ENCODE measurements at places on chromosomes 16 and 17.

DNA sequence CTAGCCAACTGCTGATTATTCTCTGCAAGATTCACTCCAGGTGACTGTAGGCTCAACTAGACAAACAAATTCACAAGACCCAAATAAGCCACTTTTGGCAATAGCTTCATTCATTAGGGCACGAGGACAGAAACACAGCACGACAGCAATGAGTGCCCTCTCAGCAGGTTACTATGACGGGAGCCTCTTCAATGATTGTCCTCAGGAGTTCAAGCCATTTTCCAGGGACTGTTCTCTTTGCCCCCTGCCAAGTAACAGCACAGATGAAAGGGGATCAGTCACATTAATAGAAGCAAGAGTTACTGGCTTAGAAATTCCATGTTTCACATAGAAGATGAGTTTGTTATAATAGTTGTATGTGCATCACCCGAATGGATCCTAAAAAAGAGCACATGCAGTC, 712.2 kb downstream of the CDH8 start:
- DNase-seq, result no peak

GRCh38 chr17:4332296-4332970, 34.0 kb downstream of the UBE2G1 start:
- DNase-seq, result no peak

DNA sequence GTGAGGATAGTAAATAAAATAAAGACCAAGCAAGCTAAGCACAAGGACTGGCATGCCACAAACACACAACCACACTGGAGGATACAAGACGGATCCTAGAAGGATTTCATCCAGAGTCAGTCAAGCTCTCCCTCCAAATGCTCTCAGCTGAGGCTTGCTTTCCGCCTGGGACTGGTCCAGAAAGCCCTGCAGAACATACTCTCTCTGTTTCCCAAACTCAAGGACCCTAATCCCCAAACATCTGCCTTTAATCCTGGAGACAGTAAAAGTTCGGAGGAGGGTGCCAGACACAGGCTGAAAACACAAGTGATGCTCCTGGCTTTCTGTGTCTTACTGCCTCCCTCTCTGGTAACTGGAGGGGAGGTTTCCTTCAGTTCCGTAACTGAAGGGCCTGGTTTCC, 5.3 kb upstream of the HSD11B2 start:
- no peak for DNase-seq

GRCh38 chr17:69141431-69142174, at the start of gene ABCA6:
Gene ABCA6, minus strand, starts transcription at chr17:69141895. Its CDS starts 1,192 bp downstream, at chr17:69140703.
- no peak for DNase-seq

- DNase-seq, result no peak
Observed at GRCh38 chr17:45888392-45888791, 6.0 kb upstream of the MAPT start.

DNA sequence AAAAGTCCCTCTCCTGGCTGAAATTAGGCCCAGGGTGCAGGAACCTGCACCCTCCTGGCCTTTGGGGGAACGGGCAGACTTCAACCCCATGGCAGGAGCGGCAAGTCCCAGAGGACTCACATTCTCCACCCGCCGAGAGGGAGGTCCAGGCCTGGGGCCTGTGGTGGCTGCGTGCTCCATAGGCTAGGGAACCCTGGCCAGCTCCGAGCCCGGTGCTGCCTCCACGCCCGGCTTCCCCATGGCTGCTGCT, 130 bp downstream of the CCDC78 start:
- DNase-seq, result no peak

GRCh38 chr17:59680314-59680713, 26.9 kb downstream of the PTRH2 start:
- no peak for DNase-seq

- DNase-seq, result no peak
Observed at GRCh38 chr17:16513873-16514272, 21.9 kb upstream of the LRRC75A start.

DNA sequence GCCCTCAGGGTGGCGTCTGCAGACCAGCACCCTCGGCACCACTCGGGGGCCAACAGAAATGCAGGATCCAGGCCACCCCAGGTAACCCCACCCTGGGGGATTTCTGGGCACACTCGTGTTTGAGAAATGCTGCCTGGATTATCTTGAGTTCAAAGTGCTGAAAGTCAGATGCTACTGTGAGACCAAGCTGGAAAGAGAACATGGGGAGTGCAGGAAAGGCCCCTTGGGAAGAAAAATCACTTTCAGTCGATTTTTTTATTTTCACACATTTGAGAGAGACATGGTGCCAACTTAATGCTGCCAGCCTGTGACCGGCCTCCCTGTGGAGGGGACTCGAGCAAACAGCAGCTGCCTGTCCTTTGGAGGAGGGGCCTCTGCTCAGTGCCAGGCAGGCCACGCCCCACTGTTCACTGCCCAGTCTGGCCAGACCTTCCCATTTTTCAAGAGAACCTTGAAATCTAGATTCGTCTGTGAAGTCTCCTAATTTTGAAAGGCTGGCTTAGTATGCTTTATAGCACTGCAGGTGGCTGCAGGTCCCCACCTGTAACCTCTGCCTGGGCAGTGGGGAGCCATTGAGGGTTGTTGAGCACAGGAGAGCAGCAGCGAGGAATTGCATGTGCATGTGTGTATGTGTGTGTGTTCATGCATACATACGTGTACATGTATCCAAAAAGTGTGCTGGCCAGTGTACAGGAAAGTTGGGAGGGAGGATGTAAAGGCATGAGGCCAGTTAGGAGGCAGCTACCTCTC, 70.7 kb upstream of the PLCG2 start:
- no peak for DNase-seq

GRCh38 chr17:29041571-29041970, 1.4 kb upstream of the PIPOX start:
- DNase-seq, result no peak

GRCh38 chr16:160691-161190, 5.0 kb upstream of the HBM start:
- DNase-seq, result peak; percentile 9

DNA sequence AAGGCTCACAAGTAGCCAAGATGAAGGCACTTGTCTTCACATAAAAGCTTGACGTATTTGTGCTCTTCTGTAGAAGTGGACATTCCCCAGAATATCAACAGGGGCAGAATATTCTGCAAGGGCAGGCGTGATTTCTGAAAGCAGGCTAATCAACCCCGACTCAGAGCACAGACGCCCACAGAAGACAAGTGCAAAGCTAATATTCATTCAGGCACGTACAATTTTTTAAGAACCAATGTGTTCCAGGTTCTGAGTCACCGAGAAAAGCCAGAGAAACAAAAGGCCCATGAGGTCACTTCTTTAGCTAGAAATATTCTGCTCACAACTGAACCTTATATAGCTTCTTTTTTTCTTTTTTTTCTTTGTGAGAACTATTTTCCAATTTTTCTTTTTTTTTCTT, 121.6 kb downstream of the DNAH9 start:
- DNase-seq, result no peak

DNA sequence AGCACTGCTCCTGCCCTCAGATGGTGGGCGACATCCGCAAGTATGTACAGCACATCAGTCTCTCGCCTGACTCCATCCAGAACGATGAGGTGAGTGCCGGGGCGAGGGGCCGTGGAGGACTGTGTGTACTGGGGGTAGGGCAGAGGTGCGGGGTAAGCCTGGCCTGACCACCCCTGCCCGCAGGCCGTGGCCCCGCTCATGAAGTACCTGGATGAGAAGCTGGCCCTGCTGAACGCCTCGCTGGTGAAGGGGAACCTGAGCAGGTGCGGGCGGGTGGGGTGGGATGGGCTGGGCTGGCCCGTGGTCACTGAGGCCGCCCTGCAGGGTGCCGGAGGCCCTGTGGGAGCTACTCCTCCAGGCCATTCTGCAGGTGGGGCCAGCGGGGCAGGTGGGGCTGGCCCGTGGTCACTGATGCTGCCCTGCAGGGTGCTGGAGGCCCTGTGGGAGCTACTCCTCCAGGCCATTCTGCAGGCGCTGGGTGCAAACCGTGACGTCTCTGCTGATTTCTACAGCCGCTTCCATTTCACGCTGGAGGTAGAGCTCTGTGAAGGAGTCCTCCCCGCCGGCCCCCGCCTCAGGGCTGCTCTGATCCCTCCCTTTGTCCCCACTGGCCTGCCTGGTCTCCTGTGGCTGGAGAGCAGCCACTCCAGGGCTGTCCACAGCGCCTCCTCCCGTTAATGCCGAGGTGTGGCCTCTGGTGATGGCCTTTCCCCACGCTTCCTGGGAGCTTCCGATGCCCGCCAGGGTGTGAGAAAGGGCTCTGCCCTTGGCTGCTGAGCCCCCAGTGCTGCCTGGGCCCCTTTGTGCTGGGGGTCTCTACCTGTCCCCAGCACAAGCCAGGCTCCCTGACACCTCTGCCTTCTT, 5.0 kb downstream of the TSR3 start:
- no peak for DNase-seq

GRCh38 chr16:55436587-55436986, 42.4 kb upstream of the MMP2 start:
- DNase-seq, result no peak

- no peak for DNase-seq
Observed at GRCh38 chr17:51245535-51245934, 14.3 kb downstream of the MBTD1 start.

- DNase-seq, result no peak
Observed at GRCh38 chr17:50076591-50077235, 18.4 kb upstream of the PDK2 start.

DNA sequence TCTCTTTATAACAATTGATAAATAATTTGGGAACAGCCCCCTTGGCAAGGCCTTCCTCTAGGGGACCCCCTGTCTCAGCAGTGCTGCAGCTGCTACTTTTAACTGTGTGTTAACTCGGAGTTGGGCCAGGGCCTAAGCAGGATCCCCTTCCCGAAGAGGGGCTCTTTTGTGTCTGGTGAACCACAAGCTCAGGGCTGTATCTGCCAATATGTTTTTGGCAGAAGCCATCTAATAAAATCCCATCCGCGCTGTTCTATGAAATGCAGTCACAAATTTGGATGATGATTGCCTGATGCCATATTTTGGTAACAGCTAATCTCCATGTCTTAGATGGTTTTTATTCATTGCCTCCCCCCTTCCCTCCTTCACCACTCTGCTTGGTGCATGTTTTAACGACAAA, 267.7 kb downstream of the FTO start:
- no peak for DNase-seq

DNA sequence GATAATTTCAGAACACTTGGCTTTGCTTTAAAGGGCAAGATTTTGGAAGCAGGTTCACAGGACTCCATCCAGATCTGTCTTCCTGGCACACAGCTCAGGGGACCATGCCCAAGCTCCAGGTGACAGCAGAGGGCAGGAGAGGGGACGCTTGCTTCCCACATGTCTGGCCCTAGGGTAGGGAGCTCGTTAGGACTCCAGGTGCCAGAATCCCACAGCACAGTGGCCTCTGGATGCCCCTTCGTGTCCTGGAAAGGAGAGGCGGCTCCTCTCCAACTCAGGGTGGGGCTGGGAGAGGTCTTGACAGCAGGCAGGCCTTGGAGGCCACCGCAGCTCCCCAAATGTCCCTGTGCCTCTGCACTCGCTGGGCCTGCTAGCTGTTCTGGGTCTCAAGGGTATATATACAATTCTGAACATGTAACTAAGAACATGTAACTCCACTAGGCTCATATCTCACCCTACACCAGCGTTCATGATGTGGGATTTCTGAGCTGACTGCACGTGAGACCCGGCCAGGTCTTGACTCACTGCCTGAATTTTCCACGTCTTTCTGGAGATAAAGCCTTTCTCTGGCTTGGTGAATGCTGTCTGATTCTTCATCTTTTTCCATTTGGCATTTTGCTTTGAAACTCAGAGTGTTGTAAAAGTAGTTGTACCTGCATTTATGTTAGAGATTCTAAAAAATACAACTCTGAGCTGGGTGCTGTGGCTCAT, 52.8 kb downstream of the MARCHF10 start:
- DNase-seq, result no peak

- peak; percentile 91 for DNase-seq
Observed at GRCh38 chr16:67562526-67562917, at the start of gene CTCF. Gene CTCF, plus strand, starts transcription at chr16:67562526. Its CDS starts 48,307 bp downstream, at chr16:67610833.

DNA sequence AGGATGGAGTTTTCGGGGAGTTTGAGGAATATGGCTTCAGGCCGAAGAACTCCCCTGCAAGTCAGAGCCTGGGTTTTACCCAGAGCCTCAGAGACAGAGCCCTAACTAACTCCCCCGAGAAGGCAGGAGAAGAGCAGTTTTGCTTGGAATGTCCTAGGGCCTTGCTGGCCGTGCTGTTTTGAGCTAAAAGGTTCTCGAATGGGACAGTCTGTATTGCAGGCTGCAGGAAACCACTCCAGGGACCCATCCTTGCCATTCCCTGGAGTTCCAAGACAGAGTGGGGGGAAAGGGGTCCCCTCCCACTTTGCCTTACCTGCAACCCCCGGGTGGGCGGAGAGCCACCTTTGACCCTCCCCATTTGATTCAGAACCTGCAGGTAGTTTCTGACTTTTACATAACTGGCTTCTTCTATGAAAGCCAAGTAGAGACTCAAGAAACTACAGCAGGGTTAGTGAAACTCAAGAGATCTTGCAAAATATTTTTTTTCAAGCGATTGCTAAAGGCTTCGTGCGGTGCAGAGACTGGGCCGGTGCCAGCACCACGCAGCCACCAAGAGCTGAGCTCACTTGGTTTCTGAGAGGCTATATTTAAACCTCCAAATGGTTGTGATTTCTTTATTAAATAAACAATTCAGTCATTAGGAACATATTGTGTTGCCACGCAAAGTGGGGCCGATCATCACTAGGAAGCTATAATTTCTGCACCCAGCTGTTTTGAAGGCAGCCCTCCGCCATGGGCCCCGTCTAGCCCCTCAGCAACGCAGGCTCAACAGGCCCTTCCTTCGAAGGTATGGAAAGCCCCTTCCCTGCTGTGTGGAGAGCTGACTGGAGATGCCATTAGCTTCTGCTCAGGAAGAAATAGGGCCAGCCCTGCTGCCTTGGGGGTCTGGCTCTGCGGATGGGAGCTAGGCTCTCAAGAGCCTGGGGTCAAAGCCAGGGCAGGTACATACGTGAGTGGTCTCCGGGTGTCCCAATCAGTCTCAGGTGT, 223.0 kb downstream of the NTN1 start:
- DNase-seq, result no peak

- no peak for DNase-seq
Observed at GRCh38 chr16:7397901-7398300, 65.3 kb downstream of the RBFOX1 start.

- no peak for DNase-seq
Observed at GRCh38 chr16:73033271-73033998, 14.5 kb downstream of the ZFHX3 start.

DNA sequence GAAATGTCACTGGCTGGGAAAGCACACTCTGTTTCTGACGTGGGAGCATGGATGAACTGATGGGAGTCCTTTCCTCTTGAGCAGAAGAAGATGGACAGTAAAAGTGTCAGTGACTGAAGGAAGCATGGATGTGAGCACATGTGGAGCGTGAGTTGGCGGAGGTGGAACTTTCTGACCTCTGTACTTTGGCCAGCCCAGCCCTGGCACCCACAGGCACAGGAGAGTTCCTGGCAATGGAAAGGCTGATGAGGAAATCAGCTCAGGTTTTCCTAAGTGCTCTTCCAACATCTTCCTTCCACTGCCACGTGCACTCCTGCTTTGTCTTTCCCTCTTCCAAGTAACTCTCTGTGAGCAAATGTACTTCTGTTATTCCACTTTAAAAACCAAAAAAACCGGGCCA, 276.8 kb downstream of the NTN1 start:
- no peak for DNase-seq
